NCI-H2107 (cell line): ENCODE measurements at places on chromosomes 12 and 14.

- no peak for DNase-seq
These were observed 31.8 kb upstream of the GALNT9 start for GRCh38 chr12:132360906-132361777.

DNA sequence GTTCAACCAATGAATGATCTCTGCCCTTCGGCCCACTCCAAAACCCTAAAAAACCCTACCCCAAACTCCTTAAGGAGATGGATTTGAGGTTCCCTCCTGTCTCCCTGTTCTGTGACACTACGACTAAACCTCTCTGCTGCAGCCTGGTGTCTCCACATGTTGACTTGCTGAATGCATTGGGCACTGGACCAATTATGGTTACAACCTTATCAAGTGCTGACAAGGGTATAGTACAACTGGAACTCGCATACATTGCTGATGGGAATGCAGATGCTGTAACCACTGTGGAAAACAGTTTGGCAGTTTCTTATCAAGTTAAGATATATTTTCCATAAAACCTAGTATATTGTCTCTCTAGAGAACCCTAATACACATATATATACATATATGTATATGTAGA lies 6.3 kb upstream of the DICER1 start:
- no peak for DNase-seq

DNA sequence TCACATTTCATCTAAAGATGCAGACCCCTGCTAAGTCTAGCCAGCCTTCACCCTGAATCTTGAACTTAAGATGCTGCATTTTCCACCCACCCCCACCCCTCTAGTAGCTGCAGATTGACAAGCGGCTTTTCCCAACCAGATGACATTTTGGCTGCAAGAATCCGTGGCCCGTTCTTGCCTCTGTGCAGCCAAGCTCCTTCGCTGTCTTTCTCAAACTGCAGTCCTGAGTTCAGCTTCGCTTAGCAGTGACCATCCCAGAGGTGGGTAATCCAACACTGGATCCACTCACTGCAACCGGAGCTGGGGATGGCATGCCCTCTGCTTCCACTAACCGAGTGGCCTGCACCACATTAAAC lies 765 bp upstream of the NFYB start:
- DNase-seq: no peak

DNA sequence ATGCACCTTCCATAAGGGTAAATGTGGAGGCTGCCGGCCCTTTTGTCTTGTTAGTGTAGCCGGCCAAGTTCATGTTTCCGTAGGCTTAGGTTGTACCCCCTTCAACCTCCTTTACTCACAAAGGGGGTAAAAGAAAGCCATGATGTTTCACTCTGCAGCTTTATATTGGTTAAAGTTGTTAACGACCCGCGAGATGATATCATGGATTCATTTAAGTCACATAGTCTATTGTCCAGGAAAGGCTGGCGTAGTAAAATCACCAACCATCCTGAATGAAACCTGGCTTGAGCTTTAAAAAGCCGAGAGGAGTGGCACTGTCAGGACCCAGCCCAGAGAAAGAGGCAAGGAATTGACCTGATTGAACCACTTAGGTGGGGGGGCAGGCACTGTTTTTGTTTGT lies 1.3 kb downstream of the UNG start:
- no peak for DNase-seq

- DNase-seq: no peak
These were observed 26.9 kb downstream of the CRADD start for GRCh38 chr12:93704122-93704521.

DNA sequence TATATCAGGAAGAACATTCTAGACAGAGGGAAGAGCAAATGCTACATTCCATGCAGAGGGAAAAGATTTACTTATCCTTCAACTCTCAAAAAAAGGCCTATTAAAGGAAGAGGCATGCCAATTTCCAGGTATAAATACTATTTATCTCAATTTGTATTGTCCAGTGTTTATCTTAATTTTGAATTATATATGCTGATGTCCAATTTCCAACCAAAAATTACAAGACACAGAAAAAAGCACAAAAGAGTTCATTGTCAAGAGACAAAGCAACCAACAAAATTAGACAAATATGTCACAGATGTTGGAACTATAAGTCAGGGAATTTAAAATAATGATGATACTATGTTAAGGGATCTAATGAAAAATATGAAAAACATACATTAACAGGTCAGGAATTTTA lies 286.6 kb upstream of the SFSWAP start:
- no peak for DNase-seq

- peak; percentile 86 for DNase-seq
These were observed 37.6 kb upstream of the SPTLC2 start for GRCh38 chr14:77654001-77654441.

- no peak for DNase-seq
These were observed 324.0 kb upstream of the PDE3A start for GRCh38 chr12:20044351-20044750.

GRCh38 chr14:55399852-55400251 lies 11.8 kb downstream of the ATG14 start:
- DNase-seq: no peak

- no peak for DNase-seq
These were observed 16.9 kb upstream of the PPP4R4 start for GRCh38 chr14:94157197-94157596.

- no peak for DNase-seq
These were observed 22.7 kb upstream of the B4GALNT1 start for GRCh38 chr12:57655541-57656240.

DNA sequence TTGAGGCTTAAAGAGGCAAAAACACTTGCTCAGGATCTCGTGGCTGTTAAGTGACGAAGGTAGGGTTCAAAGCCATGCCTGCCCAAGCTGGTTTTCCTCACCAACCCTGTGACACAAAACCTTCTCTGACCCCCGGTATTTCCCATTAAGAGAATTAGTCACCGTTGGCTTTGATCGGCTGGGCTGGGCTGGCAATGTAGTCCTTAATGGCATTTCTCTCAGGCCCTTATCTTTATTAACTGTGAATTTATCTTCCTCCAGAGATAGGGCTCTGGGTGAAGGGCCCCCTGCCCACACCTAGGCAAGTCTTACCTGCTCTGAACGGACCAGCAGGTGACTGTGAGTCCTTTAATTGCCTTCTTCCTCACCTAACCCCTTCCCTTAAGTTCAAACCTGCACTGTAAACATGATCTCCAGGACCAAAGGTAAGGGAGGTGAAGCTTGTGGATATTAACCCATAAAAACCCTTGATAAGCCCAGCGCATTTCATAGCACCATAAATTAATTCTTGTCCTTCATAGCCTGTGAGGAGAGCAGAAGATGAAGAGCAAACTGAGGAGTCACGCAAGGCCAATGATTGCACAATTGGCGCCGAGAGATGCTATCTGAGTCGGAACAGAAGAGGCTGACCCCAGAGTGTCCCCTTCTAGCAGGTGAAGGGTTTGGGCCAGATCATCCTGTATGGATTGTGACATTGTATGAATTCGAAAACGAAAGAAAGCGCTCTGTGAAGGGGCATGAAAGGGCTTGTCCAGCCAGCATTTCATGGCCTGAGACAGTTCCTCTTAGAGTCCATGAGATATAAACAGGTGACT lies 790.8 kb upstream of the TBX3 start:
- DNase-seq: no peak

- no peak for DNase-seq
These were observed 55.7 kb downstream of the VRK1 start for GRCh38 chr14:96852823-96853422.

DNA sequence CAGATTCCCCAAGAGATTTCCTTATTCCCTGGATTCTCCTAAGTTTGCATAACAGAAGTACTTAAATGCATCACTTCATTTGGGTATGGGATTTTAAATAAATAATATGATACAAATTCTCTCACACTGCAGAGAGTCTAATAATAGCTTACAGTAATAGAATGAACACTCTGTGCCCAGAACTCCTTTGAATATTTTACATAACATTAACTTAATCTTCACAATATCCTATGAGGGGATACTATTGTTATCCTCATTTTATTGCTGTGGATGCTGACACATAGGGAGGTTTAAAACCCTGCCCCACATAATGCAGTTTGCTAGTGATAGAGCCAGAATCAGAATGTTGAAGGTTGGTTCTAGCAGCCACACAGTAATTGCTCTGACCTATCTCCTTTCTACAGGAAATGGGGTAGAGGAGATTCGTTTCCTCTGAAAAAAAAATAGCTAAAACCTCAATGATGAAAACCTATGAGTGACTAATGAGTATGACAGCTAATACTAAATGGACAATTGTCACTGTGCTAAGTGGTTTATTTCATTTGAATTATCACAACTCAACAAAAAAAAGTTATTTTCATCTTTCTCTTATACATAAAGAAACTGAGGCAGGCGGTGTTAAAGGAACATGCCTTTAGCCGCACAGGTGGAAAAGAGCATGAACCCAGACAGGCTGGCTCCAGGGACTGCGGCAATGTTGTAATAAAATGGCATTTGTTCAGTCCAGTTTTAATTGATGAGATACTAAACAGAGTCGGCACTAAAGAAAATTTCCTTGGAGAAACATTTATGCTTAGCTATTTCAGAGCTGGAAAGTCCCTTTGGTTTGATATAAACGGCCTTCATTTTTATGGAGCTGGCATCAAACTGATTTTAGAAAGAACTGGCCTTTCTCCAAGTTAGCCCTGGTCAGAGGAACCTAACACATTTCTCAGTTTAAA lies 880.9 kb downstream of the NRXN3 start:
- DNase-seq: no peak

DNA sequence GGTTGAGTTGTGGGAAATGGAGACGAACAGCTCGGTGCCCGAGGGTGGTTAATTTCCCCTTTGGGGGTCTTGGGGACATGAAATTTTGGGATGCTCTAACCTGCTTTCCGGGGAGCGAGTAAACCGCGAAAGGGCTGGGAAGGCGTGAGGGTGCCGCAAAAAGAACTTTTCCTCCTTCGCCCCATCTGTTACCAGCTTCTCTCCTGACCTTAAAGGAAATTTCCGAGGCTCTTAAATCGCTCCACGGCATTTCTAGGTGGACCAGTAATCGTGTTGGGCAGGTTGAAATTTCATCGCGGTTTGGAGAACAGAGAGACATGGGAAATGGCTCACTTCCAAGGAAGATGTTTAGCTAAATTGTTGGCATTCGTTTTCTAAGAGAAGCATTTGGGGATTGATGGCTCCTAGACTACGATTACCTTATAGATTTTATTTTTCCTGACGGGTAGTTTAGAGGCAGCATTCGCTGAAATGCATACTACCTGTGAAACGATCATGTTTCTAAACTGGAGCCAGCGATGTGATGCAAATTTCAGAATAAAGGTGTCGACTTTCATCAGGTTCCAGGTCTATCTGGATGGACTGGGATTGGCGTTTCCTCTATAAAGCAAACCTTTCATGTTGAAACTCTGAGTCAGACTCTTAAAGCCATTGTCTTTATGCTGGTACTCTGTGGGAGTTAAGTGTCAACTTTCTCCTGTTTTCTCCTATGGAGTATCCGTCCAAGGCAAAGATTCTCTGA lies 414.5 kb downstream of the PCNX1 start:
- DNase-seq: peak; percentile 90

DNA sequence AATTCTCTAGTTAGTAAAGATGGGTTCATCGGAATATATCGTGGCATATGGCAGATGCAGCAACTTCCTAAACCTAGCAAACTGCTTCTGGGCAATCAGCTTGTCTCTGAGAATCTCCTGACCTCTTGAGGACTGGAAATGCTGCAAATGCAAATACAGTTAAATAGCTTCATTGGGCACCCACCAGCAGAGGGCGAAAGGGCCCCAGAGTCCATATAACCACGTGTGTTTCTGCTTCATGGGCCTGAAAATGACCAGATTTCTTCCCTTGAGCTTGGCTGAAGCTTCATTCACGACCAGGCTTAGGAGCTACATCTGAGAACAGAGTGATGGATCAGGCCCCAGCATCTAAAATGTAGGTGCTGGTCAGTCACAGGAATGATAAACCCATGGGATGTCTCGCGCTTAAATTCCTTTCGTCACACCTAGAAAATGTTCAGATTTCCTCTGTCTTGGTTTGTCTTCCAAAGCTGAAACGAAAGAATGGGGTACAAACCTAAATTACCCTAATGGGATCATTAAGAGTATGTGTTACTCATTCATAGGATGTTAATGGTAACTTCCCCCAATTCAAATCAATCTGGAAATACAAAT lies 1482.5 kb upstream of the TMEM132C start:
- DNase-seq: no peak

GRCh38 chr12:42090899-42091298 lies 53.8 kb downstream of the GXYLT1 start:
- no peak for DNase-seq

GRCh38 chr14:89924268-89924667 lies 30.3 kb downstream of the EFCAB11 start:
- no peak for DNase-seq

DNA sequence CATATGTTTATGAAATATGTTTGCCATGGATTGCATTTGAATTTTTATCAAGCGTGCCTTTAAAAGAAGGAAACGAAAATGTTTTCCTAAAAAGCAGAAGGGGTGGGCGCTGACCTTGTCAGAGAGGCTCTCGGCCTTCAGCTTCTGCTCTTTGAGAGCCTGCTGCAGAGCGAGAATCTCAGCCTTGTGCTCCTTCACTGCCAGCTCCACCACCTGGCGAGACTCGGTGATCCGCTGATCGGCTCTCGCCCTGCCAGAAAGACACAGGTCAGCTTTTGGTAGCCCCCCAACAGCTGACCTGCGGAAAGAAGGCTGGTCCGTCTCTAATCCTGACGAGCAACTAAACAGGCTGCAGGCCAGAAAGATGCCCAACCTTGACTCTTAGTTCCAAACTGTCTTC lies 62.4 kb downstream of the PRKAB1 start:
- DNase-seq: no peak

- DNase-seq: no peak
These were observed 347.0 kb downstream of the MDGA2 start for GRCh38 chr14:47328376-47328775.

GRCh38 chr14:73467377-73467776 lies 9.0 kb upstream of the NUMB start:
- DNase-seq: no peak
